ENCODE measurements at places on chromosomes 11 and 22.

DNA sequence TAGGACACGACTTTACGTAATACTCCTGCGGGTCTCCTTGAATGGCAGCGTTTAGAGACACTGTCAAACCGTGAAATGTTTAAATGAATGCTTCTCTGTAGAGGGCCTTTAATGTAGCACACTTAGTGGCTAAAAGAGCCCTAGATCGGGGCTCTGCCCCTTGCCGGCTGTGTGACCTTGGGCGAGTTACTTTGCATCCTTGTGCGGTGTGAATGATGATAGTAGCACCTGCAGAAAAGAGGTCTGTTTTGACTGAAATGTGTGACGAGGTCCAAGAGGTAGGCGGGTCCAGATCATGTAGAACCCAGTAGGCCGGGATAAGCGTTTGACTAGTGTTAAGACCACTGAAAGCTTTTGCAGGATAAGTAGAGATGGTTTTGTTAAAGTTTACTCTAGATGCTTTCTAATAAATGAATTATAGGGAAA is 866 bp downstream of the MED17 start:
- peak; percentile 1 for DNase-seq

- no peak for DNase-seq
Measured at GRCh38 chr22:23496445-23496833, 83.7 kb downstream of the IGLL1 start.

GRCh38 chr11:15923183-15923582 is 433.2 kb downstream of the SOX6 start:
- no peak for DNase-seq

DNA sequence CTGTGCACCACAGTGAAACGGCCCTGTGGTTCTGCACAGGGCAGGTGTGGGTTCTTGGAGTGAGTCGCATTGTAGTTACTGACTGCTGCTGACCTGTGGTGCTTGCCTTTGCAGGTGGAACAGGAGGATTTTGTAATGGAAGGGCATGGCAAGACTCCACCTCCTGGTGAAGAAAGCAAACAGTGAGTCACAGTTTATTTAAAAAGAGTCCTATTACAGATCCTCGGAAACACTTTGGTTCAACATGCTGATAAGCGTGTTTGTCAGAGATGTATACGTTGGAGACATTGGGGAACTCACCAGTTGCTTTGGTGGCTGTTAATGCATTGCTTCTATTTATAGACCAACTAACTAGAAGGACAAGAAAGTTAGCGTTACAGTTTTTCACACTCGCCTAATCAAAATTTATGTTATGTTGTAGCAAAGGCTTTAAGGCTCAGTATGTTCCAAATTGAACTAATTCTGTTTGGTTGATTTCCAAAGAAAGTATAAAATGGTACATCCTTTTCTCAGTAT is 21.7 kb upstream of the TNRC6B start:
- DNase-seq, result peak; percentile 13

DNA sequence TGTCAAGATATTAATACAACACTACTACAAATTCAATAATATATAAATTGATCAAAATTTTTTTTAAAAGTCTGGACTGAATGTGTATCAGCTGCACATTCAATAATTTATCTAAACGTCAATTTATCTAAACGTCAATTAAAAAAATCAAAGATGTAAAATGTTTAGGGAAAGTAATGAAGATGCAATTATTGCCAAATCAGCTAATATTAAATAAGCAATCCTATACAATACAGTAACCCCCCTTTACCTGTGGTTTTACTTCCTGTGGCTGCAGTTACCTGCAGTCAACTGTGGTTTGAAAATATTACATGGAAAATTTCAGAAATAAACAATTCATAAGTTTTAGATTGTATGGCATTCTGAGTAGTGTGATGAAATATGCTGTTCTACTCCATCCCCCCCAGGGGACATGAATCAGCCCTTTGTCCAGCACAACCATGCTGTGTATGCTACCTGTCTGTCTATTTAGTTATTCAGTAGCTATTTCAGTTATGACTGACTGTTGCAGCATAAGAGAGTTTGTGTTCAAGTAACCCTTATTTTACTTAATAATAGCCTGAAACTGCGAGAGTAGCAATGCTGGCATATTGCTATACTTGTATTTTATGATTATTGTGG is 72.2 kb downstream of the CWF19L2 start:
- DNase-seq, result no peak

GRCh38 chr11:73310076-73310475 is 2.0 kb downstream of the ARHGEF17 start:
- no peak for DNase-seq

GRCh38 chr11:765025-765801 is 12.1 kb downstream of the GATD1 start:
- peak; percentile 70 for DNase-seq

- no peak for DNase-seq
Measured at GRCh38 chr11:31882951-31883392, 71.8 kb upstream of the PAX6 start.

- DNase-seq, result no peak
Measured at GRCh38 chr11:28961726-28962125, 853.5 kb downstream of the METTL15 start.

- no peak for DNase-seq
Measured at GRCh38 chr11:71341596-71341995, 89.2 kb upstream of the SHANK2 start.

DNA sequence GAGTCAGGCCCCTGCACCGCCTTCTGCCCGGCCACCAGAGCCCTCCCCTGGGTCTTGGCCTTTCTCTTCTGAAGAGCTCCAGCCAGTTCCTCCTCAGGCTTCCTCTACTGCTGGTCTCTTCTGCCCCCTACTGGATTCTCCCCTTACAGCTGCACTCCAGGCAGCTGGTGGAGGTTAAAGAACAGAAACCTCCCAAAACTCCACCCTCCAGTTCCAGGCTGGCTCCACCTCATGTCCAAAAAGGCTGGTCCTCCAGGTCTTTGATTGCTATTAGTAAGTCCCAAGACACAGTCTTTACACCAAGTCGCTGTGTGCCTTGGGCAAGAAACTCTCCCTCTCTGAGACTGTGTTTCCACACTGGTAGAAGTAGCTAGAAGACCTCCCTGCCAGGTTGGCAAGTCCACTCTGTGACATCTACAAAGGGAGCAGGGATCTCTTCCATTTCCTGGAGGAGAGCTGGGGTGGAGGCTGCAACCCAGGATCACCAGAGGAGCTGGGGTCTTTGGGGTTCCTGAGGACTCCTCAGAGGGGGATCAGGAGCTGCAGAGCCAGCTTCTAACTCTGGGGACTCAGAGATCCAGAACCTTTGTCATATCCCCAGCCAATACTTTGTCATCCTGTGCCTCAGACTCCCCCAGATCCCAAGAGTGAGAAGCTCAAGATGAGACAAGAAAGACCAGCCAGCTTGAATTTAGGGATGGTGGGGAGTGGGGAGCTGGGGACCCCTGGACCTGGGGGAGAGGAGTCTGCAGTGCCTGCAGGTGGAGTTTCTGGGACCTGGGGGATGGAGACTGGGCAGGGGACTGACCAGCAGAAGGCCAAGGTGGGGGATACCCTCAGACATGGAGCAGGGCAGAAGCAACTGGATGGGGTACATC is 3.4 kb upstream of the IGLL5 start:
- DNase-seq, result peak; percentile 92

- no peak for DNase-seq
Measured at GRCh38 chr22:28647216-28647615, 32.4 kb downstream of the TTC28 start.

GRCh38 chr11:11032066-11032465 is 174.2 kb upstream of the ZBED5 start:
- no peak for DNase-seq

DNA sequence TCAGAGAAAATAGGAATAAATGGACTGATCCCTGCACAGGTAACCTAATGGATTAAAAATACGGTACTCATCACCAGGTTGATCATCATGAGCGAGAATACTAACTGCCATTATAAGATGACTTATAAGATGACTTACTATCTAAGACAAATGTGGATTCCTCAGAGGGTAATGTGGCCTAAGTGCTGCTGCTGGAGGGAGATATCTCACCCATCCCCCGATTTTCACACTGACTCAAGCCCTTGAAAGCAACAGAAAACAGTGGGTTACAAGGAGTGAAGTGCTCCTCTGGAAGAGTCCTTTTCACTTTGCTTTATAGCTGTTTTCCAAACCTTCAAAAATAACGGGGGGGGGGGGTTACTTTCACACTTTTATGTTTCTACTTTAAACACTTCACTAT is 920 bp downstream of the TMEM218 start:
- no peak for DNase-seq

GRCh38 chr22:34880662-34881061 is 185.3 kb upstream of the ISX start:
- no peak for DNase-seq

- DNase-seq, result no peak
Measured at GRCh38 chr22:25078591-25078990, 121.1 kb upstream of the CRYBB3 start.

- DNase-seq, result no peak
Measured at GRCh38 chr11:9803685-9804418, 140.0 kb downstream of the SWAP70 start.

- DNase-seq, result no peak
Measured at GRCh38 chr11:122048401-122048800, 67.6 kb downstream of the BLID start.

All from suppressor macrophage (primary cell).